Suppressor macrophage treated with lipopolysaccharide for 4 hours (primary cell): ENCODE measurements at places on chromosomes 2 and 18.

GRCh38 chr2:8980096-8980495 is 23.4 kb downstream of the MBOAT2 start:
- no peak for DNase-seq

DNA sequence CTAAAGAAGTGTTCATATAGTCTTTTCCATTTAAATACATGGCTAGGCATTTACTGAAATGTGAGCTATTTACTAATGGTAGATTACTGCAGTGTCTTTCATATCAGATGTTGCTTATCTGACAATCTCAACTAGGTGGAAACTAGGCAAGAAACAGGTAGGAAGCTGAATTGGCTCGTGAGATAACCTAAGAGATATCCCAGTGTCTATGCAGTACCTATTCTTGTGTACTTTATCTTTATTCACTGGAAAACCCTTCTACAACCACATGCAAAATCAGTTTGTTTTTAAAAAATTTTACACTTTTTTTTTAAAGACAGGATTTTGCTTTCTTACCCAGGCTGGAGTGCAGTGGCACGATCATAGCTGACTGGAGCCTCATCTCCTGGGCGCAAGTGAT is 63.8 kb downstream of the PLCL1 start:
- DNase-seq, result no peak

GRCh38 chr2:23794234-23794633 is 132.7 kb downstream of the ATAD2B start:
- DNase-seq, result no peak

GRCh38 chr2:70527447-70528080 is 26.1 kb downstream of the TGFA start:
- DNase-seq, result peak; percentile 66
